Prostate gland (tissue), 2 donors: ENCODE measurements at places on chromosomes 12 and 14. TPM values are rescaled to one million over a fixed set of nuclear protein-coding genes. Genes with fewer than 3 reads are reported as not detected.

Gene BDKRB2
- total RNA-seq = 1.2 TPM

Gene ACACB
- 63.3 TPM for total RNA-seq

Gene GUCY2C
- total RNA-seq = not detected

DNA sequence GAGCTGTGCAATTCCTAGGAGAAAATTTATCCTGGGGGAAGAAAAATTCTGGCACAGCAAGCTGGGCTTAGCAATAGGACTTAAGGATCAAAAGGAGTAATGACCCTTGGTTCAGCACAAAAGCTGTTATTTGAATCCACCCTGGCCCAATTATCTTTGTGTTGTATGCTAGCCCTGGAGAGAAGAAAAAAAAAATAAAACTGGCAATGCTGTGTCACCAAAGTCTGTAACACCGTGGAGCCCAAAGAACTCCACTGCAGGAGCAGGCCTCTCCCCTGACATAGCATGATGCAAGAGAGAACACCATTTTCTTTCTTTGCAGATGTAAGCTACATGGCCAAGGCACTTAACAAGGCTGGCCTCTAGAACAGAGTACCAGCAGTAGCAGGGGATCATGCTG, 63.0 kb upstream of the ARHGAP5 start:
- H3K27me3 ChIP-seq = no peaks in the 10 kb centered on the region
- H3K4me1 ChIP-seq = no peaks in the 10 kb centered on the region
- no peaks in the 10 kb centered on the region for H3K36me3 ChIP-seq
- no peak for DNase-seq
- H3K27ac ChIP-seq = no peak overlapping the region
- no peak overlapping the region for H3K4me3 ChIP-seq
